Pericardium fibroblast (primary cell): ENCODE measurements at places on chromosomes 6 and 20. TPM values are rescaled to one million over a fixed set of nuclear protein-coding genes. Genes with fewer than 3 reads are reported as not detected.

Gene SYCP2L
- total RNA-seq, result not detected in 2 replicates

Gene SLC32A1
- not detected in 2 replicates for total RNA-seq

Gene MLN
- total RNA-seq, result not detected in 2 replicates

Gene FBXO30
- total RNA-seq, result 6.5 and 7.2 TPM in 2 replicates

Gene CRIP3
- 0.34 and 0.47 TPM in 2 replicates for total RNA-seq

Gene ME1
- total RNA-seq, result 21.6 and 23.4 TPM in 2 replicates

Gene ABHD16B
- not detected in 2 replicates for total RNA-seq

Gene ZBTB12
- 2.6 and 4.9 TPM in 2 replicates for total RNA-seq

Gene VNN1
- 0.70 TPM in 1 of 2 replicates, not detected in the other for total RNA-seq

Gene IL17A
- total RNA-seq, result not detected in 2 replicates

Gene BACH2
- 1.0 and 3.2 TPM in 2 replicates for total RNA-seq
